ENCODE measurements at places on chromosomes 1 and 21.

DNA sequence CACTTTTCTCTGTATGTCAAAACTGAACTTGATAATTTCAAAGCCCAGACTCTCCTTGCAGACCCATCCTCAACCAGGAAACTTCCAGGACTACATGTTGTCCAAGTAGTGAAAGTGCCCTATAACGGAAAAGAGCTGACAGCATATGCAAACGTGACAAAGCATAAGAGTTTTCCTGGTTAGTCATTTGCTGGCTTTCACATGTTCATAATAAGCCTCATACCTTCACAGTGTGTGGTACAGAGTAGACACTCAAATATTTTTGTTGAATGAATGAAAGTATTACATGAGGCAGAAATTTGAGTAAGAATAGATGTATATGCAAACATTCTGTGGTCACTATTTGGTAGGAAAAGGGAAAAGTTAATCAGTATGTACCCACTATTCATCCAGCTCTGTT is 473.3 kb downstream of the MRPL39 start:
- DNase-seq = no peak

GRCh38 chr1:151982300-151983005 is 11.2 kb downstream of the S100A10 start:
- DNase-seq = no peak

GRCh38 chr1:206449565-206449964 is 20.7 kb upstream of the IKBKE start:
- DNase-seq = no peak

GRCh38 chr1:37471345-37472231 is 2.8 kb upstream of the ZC3H12A start:
- no peak for DNase-seq

GRCh38 chr1:20250340-20250989 is 40.2 kb upstream of the VWA5B1 start:
- no peak for DNase-seq

GRCh38 chr1:213891989-213892902 is 95.5 kb upstream of the PROX1 start:
- no peak for DNase-seq
